ENCODE measurements at places on chromosomes 13 and 19. TPM values are rescaled to one million over a fixed set of nuclear protein-coding genes. Genes with fewer than 3 reads are reported as not detected.
A peak's percentile ranks its signal among the peaks of the same experiment; 100 is the strongest.

DNA sequence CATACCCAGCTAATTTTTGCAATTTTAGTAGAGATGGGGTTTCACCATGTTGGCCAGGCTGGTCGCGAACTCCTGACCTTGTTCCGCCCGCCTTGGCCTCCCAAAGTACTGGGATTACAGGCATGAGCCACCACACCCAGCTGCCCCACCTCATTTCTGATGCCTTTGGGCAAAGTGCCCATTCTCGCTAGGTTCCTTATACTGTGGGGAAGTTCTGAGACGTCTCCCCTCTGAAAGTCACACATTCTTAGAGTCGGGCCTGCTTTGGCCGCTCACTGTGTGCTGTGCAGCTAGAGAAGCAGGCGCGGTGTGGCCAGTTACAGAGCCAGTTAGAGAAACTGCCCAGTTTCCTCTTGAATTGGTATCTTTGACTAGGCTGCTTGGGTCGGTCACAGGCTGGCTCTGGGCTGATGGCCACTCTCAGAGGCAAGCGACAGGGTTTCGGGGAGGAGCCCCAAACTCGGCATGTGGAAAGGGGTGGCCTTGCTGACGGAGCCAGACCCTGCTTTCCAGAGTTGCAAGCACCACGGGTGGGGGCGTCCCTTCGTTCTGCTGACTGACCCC lies 18.0 kb downstream of the PRAM1 start:
- no peak for DNase-seq
- no peak overlapping the region for H3K27ac ChIP-seq

GRCh38 chr13:63092456-63092855 lies 1676.8 kb upstream of the PCDH20 start:
- H3K27me3 ChIP-seq = no peaks in the 10 kb centered on the region
- H3K27ac ChIP-seq = no peak overlapping the region
- H3K36me3 ChIP-seq = no peaks in the 10 kb centered on the region
- no peaks in the 10 kb centered on the region for H3K4me1 ChIP-seq

GRCh38 chr13:30006246-30006645 lies 155.8 kb upstream of the UBL3 start:
- no peak overlapping the region for H3K4me3 ChIP-seq
- no peaks in the 10 kb centered on the region for H3K27me3 ChIP-seq
- DNase-seq = no peak
- H3K27ac ChIP-seq = no peak overlapping the region
- peaks cover 4% of the 10 kb centered on the region for H3K4me1 ChIP-seq

DNA sequence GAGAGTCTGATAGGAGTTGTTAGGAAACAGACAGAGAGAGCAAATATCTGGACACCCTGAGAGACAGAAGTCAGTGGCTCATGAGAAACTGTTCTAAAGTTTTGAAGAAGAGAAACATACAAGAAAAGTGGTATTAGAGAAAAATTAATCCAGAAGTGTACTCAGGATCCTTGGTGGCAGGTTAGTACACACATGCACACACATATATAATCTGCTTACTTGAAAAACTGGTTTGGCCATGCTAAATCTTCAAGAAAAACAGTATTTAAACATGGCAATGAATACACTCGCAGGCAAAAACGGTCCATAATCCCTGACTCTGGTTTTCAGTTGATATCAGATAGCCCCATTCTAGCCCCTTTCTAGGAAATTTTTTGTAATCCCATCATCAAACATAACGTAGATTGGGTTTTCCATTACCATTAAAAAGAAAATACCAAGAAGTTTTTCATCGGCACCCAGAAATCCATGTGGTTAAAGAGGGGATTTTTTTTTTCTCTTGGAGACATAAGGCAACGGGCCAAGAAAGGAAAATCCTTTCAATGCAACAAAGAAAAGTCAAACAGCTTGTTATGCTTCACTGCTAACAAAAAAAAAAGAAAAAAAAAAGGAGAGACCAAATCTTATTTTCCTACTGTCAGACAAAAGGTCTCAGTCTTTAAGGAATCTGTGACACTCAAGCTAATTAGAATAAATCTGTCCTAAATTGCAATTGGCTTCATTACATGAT lies 178.0 kb upstream of the MIR17HG start:
- H3K27ac ChIP-seq = no peak overlapping the region
- no peaks in the 10 kb centered on the region for H3K36me3 ChIP-seq
- DNase-seq = no peak
- no peaks in the 10 kb centered on the region for H3K27me3 ChIP-seq
- no peak overlapping the region for H3K4me3 ChIP-seq

DNA sequence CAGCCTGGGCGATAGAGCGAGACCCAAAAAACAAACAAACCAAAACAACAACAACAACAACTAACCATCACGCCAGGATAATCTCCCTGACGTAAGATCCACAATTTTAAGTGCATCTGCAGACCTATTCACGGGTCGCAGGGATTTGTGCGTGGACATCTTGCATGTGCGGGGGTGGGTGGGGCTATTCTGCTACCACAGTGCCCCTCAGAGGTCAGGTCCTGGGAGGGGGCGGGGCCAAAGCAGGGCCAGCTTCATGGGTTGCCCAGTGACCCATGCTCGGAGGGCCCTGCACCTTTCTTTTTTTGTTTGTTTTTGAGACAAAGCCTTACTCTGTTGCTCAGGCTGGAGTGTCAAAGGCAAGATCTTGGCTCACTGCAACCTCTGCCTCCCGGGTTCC lies 2.6 kb upstream of the CDC42EP5 start:
- H3K4me3 ChIP-seq = no peak overlapping the region
- no peak for DNase-seq
- H3K27me3 ChIP-seq = peaks cover 3% of the 10 kb centered on the region
- H3K27ac ChIP-seq = no peak overlapping the region
- H3K36me3 ChIP-seq = no peaks in the 10 kb centered on the region
- peaks cover 3% of the 10 kb centered on the region for H3K4me1 ChIP-seq

GRCh38 chr19:1103132-1103707 lies 574 bp upstream of the GPX4 start:
- peaks cover 8% of the 10 kb centered on the region for H3K36me3 ChIP-seq
- peak overlapping the region; percentile 74 for H3K27ac ChIP-seq
- H3K4me1 ChIP-seq = peaks cover 43% of the 10 kb centered on the region

DNA sequence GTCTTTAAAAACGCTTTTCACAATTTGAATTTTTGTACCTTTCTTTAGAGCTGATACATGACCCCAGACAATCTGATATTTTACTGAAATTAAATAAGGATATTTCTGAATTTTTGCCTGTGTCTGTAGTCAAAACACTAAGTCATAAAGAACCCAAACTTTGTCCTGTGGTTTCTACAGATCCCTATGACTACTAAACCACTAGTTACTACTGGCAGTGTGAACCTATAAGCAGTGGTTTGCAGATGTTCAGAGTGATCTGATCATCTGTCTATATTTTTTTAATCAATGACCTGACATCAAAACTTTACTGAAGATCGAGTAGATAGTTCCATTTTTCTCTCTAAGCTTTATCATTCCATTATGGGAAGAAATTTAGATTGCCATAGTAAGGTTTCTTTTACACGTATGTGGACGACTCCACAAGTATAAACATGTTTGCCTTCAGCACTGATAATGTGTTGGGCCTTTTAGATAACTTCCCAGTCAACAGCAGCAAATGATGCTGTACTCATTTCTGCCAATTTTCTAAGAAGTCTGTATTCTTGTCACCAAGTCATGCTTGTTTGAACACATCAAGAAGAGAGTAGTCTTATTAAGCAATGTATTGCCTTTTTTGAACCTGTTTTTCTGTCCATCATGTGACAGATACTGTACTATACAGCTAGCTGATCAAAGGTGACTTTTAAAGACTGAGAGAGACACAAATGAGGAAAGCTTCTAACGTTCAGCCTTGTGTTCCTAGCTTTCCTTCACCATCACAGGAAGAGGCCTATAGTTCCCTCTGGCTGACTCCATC lies 21.8 kb downstream of the POLR1D start:
- H3K4me3 ChIP-seq = no peak overlapping the region
- DNase-seq = no peak
- H3K4me1 ChIP-seq = peaks cover 5% of the 10 kb centered on the region

DNA sequence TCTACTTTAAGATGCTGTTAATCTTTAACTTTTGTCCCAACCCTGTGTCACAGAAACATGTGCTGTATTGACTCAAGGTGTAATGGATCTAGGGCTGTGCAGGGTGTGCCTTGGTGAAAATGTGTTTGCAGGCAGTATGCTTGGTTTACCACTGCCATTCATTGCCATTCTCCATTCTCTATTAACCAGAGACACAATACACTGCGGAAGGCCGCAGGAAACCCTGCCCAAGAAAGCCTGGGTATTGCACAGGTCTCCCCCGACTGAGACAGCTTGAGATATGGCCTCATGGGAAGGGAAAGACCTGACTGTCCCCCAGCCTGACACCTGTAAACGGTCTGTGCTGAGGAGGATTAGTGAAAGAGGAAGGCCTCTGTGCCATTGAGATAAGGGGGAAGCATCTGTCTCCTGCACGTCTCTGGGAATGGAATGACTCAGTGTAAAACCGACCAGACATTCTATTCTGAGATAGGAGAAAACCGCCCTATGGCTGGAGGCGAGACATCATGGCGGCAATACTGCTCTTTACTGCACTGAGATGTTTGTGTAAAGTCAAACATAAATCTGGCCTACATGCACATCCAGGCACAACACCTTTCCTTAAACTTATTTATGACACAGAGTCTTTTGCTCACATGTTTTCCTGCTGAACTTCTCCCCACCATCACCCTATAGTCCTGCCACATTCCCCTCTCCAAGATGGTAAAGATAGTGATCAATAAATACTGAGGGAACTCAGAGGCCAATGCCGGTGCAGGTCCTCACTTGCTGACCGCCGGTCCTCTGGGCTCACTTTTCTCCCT lies 13.1 kb upstream of the ZNF888 start:
- no peaks in the 10 kb centered on the region for H3K36me3 ChIP-seq
- peaks cover 2% of the 10 kb centered on the region for H3K4me1 ChIP-seq
- peak overlapping the region; percentile 53 for H3K27ac ChIP-seq
- H3K27me3 ChIP-seq = no peaks in the 10 kb centered on the region

- H3K27ac ChIP-seq = peak overlapping the region; percentile 56
- no peaks in the 10 kb centered on the region for H3K36me3 ChIP-seq
- DNase-seq = no peak
- no peak overlapping the region for H3K4me3 ChIP-seq
These were observed 1.7 kb upstream of the RASIP1 start for GRCh38 chr19:48742096-48742495.

GRCh38 chr19:3770136-3770999 lies 1.7 kb downstream of the RAX2 start:
- H3K27ac ChIP-seq = no peak overlapping the region
- H3K4me1 ChIP-seq = peaks cover 7% of the 10 kb centered on the region
- no peak overlapping the region for H3K4me3 ChIP-seq
- no peaks in the 10 kb centered on the region for H3K27me3 ChIP-seq
- H3K36me3 ChIP-seq = peaks cover under 1% of the 10 kb centered on the region

DNA sequence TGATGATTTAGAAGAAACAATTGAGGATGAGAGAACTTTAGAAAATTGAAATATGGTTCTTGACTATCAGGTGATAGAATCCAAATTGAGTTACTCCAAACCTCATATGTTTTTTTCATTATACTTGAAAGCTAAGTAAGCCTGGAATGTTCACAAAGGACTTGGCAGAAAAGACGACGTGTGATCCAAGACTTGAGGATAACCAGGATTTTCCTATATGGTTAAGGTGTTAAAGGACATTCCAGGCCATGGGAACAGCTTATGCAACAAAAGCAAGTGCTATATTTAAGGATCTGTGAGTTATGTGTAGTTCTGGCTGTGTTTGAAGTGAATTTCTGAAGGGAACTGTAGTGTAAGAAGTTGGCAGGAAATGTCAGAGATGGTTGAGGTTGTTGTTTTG lies 52.5 kb downstream of the SLITRK1 start:
- H3K36me3 ChIP-seq = no peaks in the 10 kb centered on the region
- H3K27me3 ChIP-seq = no peaks in the 10 kb centered on the region
- H3K4me1 ChIP-seq = no peaks in the 10 kb centered on the region

DNA sequence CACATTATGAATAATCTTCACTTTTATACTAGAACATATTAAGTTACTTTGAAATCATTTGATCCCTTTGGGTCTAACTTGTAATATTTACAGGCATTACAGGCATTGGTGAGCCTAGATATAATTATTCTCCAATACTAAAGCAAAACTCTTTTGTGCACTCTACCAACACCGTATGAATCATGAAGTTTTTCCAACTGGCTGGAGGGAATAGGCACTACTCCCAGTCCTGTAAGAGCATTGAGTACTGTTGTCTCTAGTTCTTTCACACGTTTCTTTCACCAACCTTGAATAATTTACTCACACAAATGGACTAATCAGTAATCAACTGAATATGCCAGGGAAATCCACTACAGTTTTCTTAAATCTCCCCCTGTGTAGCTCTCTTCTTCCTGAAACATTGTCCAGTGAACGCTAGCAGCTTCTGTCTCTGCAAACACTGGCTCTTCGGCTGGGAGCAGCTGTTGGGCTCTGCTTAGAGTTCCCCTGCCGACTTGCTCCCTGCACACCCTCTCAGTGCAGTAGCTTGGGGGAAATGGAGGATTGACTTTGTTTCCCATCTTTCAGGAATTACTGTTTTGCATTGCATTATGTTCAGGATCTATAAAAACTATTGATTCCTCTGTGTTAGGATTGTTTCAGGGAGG lies 476.7 kb downstream of the RFC3 start:
- H3K36me3 ChIP-seq = no peaks in the 10 kb centered on the region
- H3K27ac ChIP-seq = no peak overlapping the region
- DNase-seq = no peak
- H3K27me3 ChIP-seq = no peaks in the 10 kb centered on the region

- DNase-seq = no peak
- peaks cover 60% of the 10 kb centered on the region for H3K4me1 ChIP-seq
- H3K27ac ChIP-seq = peak overlapping the region; percentile 40
- H3K36me3 ChIP-seq = no peaks in the 10 kb centered on the region
- H3K4me3 ChIP-seq = peak overlapping the region; percentile 63
These were observed 33.6 kb downstream of the ELF1 start for GRCh38 chr13:40985381-40986100.

DNA sequence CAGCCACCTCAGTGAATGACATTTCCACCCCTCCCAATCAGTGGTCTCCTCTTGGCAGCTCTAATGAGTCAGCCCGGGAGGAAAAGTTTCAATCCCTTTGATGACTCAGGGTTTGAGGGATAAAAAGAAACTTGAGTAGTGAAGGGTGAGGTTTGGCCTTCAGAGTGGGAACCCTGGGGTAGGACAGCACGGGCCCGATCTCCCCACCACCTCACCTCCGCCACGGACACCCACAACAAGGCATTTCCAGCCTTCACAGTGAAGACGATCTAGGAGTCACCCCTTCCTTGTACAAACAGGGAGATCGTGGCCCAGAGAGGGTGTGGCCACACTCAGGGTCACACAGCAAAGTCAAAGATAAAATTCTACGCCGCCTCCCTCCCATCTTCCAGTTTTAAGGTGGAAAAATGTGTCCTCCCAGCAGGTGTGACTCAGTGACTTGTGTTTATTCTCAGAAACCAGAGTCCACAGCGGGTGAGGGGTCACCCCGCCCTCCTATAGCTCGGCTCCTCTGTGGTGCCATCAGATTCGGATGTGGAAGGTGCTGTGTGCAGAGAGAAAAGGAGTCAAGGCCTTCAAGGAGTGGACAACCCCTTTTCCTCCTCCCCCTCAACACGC lies 12.3 kb downstream of the CIB3 start:
- no peak for DNase-seq
- H3K27me3 ChIP-seq = no peaks in the 10 kb centered on the region
- H3K36me3 ChIP-seq = peaks cover 4% of the 10 kb centered on the region
- H3K4me3 ChIP-seq = no peak overlapping the region

ZNF878 gene
- total RNA-seq = 0.72 TPM

RUBCNL gene
- not detected for total RNA-seq

CDKN2D gene
- total RNA-seq = 23.1 TPM

SLC7A9 gene
- total RNA-seq = 0.24 TPM

ERICH4 gene
- not detected for total RNA-seq

PSG6 gene
- total RNA-seq = not detected

EFNB2 gene
- 0.22 TPM for total RNA-seq

ZNF44 gene
- total RNA-seq = 12.6 TPM

ZNF562 gene
- total RNA-seq = 42.2 TPM
